ENCODE measurements at places on chromosomes 13 and 19. TPM values are rescaled to one million over a fixed set of nuclear protein-coding genes. Genes with fewer than 3 reads are reported as not detected.

The VSTM1 gene
- not detected for total RNA-seq

The GARIN5A gene
- total RNA-seq = not detected

The ZNF320 gene
- 11.7 TPM for total RNA-seq

The CEACAM3 gene
- total RNA-seq = not detected

The AMH gene
- total RNA-seq = 0.19 TPM

The TUBA3C gene
- total RNA-seq = not detected

The BRSK1 gene
- 6.7 TPM for total RNA-seq

The ZNF536 gene
- not detected for total RNA-seq

The NEK5 gene
- total RNA-seq = 0.28 TPM

The DOCK6 gene
- total RNA-seq = 16.3 TPM

The RAB3D gene
- total RNA-seq = 9.0 TPM

The NLRP7 gene
- total RNA-seq = not detected

The ZNF729 gene
- under 0.01 TPM for total RNA-seq

The ELL gene
- 15.8 TPM for total RNA-seq

The ERF gene
- total RNA-seq = 18.6 TPM

The LHB gene
- not detected for total RNA-seq

The ODAD3 gene
- total RNA-seq = 0.28 TPM

The LGI4 gene
- total RNA-seq = under 0.01 TPM

The PRTN3 gene
- not detected for total RNA-seq

The F2RL3 gene
- not detected for total RNA-seq

The SYT5 gene
- total RNA-seq = 0.96 TPM

The ZFR2 gene
- not detected for total RNA-seq

The TRAPPC6A gene
- total RNA-seq = 5.0 TPM

The APLP1 gene
- 12.7 TPM for total RNA-seq

The S1PR5 gene
- 4.6 TPM for total RNA-seq

The FPR1 gene
- 0.96 TPM for total RNA-seq

The ZNF738 gene
- total RNA-seq = 7.0 TPM

The EPSTI1 gene
- 3.1 TPM for total RNA-seq

The ZNF229 gene
- 8.6 TPM for total RNA-seq

The IL17D gene
- 1.3 TPM for total RNA-seq

The POU4F1 gene
- total RNA-seq = under 0.01 TPM

The CRB3 gene
- total RNA-seq = not detected

The LILRB2 gene
- total RNA-seq = not detected

The ANKLE1 gene
- total RNA-seq = not detected

The ATP4A gene
- total RNA-seq = not detected

The KLK5 gene
- under 0.01 TPM for total RNA-seq

The CASP14 gene
- total RNA-seq = not detected

The SIAH3 gene
- not detected for total RNA-seq

The GJB2 gene
- under 0.01 TPM for total RNA-seq

The ZNF561 gene
- 42.8 TPM for total RNA-seq

The SMIM17 gene
- total RNA-seq = not detected
